T-cell (primary cell): ENCODE measurements at places on chromosomes 7 and 10. TPM values are rescaled to one million over a fixed set of nuclear protein-coding genes. Genes with fewer than 3 reads are reported as not detected.

GRCh38 chr7:50803359-50804337, 21.0 kb upstream of the GRB10 start:
- H3K27me3 ChIP-seq: no peaks in the 10 kb centered on the region
- DNase-seq: no peak
- H3K4me1 ChIP-seq: no peaks in the 10 kb centered on the region
- H3K4me3 ChIP-seq: no peak overlapping the region

DNA sequence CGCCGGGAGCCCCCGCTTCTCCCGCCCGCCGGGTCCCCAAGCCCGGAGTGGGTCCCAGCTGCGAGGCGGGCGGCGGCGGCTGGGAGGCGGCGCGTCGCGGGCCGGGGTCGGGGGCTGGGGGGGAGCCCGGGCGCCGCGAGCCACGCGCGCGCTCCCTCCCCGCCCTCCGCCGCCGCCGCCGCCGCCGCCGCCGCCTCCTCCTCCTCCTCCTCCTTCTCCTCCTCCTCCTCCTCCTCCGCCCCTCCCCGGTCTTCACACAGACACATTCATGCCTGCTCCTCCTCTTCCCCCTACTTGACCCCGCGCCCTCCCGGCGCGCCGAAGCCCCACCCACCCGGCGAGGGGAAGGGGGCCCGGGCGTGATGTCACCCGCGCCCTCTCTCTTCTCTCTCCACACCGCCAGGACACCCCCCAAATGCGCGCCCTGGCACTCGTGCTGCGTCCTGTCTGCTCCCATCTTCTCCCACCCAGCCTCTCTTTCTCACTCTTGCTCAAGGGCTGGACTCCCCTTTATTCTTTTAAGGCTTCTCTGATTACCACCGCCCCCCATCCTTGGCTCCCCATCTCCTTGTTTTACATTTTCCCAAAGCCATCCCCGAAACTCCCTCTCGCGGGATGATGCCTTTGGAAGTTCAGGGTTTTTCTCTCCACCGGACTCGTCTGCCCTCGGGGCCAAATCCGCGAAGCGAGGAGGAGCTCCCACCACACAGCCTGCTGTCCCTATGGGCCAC, 967 bp upstream of the GLI3 start:
- H3K4me3 ChIP-seq: peak overlapping the region; percentile 81
- no peak overlapping the region for H3K27ac ChIP-seq
- H3K36me3 ChIP-seq: no peaks in the 10 kb centered on the region
- no peak for DNase-seq

GRCh38 chr10:110973400-110973799, 54.0 kb downstream of the SHOC2 start:
- H3K4me1 ChIP-seq: peaks cover 2% of the 10 kb centered on the region
- DNase-seq: no peak
- no peak overlapping the region for H3K4me3 ChIP-seq
- no peaks in the 10 kb centered on the region for H3K27me3 ChIP-seq
- no peaks in the 10 kb centered on the region for H3K36me3 ChIP-seq

DNA sequence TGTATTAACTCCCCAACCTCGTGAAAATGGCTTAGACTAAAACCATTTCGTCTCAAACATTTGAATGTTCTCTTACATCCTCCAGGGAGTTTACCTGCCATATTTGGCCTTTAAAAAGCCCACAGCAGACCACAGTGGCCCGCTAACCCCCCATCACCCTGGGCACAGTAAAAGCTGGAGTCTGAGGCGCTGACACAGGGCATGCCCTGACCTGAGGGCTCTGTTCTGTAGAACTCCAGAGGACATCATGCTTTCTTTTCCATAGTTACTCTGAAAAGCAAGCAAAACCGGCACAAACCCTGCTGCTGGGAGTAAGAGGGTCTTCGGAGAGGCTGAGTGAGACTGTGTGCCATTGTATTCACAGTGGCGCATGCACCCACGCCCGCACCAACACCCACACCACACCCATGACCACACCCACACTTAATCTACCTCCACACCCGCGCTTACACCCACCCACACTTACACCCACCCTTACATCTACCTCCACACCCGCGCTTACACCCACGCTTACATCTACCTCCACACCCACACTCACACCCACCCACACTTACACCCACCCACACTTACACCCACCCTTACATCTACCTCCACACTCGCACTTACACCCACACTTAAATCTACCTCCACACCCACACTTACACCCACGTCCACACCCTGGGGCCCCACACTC, 32.1 kb downstream of the LRRC27 start:
- no peak for DNase-seq
- no peaks in the 10 kb centered on the region for H3K27me3 ChIP-seq
- H3K4me3 ChIP-seq: no peak overlapping the region

Gene NXPH1
- not detected for total RNA-seq

Gene MOGAT3
- not detected for total RNA-seq

Gene SEPTIN7
- 181 TPM for total RNA-seq

Gene ARHGEF35
- 0.98 TPM for total RNA-seq

Gene AUTS2
- 10.6 TPM for total RNA-seq

Gene RNLS
- total RNA-seq: 1.8 TPM
